Dorsolateral prefrontal cortex (tissue), 122 donors: ENCODE measurements at places on chromosomes 2 and 18. TPM values are rescaled to one million over a fixed set of nuclear protein-coding genes. Genes with fewer than 3 reads are reported as not detected.

DNA sequence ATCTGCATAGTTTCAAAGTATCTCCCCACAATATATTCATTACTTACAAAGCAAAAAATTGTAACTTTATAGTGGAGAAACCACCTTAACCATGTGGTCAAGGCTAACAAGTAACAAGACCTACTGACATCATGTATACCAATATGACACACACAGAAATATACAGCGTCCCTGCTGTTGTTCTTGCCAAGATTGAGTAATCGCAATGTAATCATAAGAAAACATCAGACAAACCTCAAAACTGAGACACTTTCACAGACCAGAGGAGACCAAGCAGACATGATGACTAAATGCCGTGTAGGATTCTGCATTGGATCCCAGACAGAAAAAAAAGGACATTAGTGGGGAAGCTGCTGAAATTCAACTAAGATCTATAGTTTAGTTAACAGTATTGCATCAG, 123.0 kb downstream of the ACAA2 start:
- DNase-seq: no peak

DNA sequence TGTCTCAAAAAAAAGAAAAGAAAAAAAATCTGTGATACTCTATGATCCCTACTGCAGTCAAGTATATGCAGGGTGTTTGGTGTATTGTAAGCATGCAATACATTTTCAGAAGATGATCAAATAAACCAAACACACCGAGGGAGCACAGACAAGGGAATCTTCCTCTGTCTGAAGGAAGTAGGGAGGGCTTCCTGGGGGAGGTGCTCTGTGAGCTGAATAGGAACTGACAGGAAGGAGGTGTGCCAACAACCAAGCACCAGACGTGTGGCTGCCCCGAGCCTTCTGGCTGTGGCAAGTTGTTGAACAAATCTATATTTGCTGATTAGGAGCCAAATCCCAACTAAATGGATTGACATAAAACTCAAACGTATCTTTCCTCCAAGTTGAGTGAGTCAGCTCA, 14.6 kb downstream of the THNSL2 start:
- no peak for DNase-seq

- DNase-seq: no peak
These were observed 193.5 kb upstream of the ZEB2 start for GRCh38 chr2:144713410-144713809.

DNA sequence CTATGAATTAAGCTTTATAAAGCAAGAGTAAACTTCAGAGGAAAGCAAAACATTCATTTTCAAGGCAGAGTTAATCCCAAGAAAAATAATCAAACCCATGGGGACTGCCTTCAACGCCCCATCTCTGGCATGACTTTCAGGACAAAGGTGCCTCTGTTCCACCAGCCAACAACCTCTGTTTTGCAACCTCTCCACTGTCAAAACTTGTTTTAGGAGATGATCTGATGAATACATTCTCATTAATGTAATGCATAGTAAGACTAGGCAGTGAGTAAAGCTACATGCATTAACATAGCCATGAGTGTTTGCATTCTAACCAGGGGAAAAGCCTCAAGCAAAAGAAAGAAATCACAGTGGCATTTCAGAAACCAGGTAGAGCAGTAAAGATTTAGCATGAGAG, 357.0 kb downstream of the FBXO15 start:
- DNase-seq: no peak

GRCh38 chr2:206075113-206075512, 10.9 kb downstream of the INO80D start:
- no peak for DNase-seq

DNA sequence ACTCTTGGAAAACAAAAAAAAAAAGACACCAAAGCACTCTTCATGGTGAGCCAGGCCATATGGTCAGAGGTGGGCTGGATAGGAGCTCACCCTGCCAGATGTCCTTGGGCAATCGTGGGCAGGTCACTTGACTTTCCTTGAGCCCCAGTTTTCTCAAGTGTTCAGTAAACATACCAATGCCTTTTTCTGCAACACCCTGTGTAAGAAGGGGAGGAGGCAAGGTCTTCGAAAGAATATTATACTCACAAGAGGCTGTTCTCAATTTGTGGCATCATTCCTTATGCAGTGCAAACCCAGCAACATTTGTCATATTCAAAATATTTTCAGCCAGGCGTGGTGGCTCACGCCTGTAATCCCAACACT, 22.9 kb upstream of the TMEM87B start:
- no peak for DNase-seq

DNA sequence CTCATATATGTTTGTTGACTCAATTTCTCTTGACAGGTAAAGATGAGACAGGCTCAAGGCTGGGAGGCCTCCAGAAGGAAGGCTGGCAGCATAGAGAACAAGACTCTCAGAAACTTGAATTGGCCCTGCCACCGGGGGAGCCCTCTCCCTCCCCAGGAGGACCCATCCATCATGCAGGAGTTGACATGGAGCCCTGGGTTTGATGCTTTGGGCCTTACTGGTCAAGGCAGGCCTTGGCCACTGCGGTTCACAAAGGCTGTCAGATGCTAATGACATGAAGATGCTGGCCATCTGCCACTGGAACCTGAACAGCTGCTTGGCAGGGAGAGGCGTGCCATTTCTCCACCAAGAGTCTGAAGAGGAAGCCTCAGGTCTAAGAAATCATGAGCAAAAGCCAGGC, 193.6 kb downstream of the MTCL1 start:
- no peak for DNase-seq

The SGO2 gene
- total RNA-seq: 3.8 TPM

The GPR45 gene
- 1.1 TPM for total RNA-seq

The GDF7 gene
- total RNA-seq: 4.0 TPM

The RMND5A gene
- total RNA-seq: 69.7 TPM

The TNS1 gene
- 86.5 TPM for total RNA-seq

The CHPF gene
- total RNA-seq: 42.7 TPM
